SJSA1 (cell line): ENCODE measurements at places on chromosomes 5 and 9. TPM values are rescaled to one million over a fixed set of nuclear protein-coding genes. Genes with fewer than 3 reads are reported as not detected.
A peak's percentile ranks its signal among the peaks of the same experiment; 100 is the strongest.

- no peak for DNase-seq
These were observed 2.8 kb downstream of the ADCY2 start for GRCh38 chr5:7398596-7399280.

LEAP2 gene
- 0.37 and 5.5 TPM in 2 replicates for total RNA-seq

DNA sequence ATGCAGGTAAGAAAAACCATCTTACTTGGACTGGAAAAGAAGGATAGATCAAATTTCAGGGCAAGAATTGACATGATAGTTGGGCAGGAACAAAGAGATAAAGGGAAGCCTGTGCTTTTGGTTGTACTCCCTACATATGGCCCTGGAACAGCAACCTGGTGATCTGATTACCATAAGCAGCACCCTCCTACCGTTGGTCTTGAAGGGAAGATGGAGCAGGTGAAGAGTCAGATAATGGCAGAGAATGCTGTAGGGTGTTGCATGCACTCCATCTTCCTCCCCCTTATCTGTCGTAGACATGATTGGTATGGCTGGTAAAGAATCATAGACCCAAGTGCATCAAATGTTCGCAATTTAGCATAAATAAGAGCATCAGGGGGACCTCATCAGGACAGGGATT, 4.7 kb downstream of the IRGM start:
- no peak for DNase-seq

- DNase-seq, result no peak
These were observed 174.0 kb downstream of the PALM2AKAP2 start for GRCh38 chr9:109953813-109954497.

DNA sequence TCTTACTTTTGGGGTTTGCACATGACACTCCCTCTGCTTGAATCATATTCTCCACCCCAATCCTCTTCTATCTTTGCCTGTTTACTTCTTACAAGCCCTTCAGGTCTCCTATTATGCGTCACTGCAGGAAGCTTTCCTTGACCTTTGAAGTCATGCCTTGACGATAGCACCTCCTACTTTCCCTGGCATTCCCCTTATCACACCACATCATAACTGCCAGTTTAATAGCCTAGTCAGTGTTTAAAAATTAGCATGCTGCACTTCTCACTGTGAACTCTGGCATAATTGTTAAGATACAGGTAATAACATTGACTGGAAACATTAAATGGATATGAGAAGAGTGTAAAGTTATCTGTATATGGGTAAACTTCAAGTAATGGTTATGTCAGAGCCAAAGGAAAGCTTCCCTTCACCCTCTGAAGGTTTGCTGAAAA, 37.1 kb upstream of the CEP120 start:
- no peak for DNase-seq

DNA sequence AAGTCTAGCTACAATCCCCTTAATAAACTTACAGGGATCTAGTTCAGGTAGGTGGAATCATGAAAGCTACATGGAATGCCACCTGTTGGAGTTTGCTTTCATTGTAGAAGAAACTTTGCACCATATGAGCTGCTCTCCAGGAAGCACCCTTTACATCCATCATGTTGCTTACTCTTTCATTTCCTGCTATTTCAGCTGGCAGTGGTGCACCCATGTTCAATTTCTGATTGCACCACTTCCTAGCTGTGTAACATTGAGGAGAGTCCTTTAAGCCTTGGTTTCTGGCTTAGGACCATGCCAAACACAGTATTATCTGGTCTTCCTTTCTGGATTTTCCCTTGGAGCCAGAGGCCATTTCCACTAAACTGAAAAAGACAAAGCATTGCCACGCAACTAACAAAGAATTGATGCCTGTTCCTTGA, 123.3 kb upstream of the SLC12A2 start:
- DNase-seq, result no peak

DNA sequence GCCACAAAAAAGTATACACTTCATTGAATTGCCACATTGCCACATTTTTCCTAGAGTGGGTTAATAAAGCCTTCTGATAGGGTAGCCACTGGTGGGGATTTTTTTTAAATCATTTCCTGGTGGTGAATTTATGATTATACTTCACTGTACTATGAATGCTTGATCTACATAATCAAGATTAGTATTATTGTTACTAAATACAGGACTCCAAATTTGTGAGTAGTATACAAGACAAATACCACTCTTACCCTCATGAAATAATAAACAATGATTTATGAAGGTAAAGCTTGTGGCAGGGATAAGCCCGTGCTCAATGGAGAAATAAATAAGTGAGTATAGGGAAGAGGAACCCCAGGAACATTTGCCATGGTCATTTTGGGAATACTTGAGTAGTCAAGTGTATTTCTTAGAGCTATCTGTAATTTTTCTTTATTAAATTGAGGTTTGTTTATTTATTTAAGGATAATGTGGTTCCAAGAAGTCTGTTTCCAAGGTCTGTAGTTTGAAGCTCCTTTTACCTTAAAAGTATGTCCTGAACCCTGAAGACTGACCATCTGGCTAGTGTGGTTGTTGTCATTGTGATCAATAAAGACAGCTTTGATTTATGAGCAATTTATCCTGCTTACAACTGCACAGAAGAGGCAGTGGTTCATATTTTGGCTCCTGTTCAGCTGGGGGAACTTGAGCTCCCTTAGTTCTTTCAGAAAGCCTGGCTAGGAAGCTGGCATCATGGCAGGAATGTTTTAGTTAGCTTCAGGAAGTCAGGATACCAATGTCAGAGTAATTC, 118.6 kb downstream of the ZSWIM6 start:
- DNase-seq, result peak; percentile 84

DNA sequence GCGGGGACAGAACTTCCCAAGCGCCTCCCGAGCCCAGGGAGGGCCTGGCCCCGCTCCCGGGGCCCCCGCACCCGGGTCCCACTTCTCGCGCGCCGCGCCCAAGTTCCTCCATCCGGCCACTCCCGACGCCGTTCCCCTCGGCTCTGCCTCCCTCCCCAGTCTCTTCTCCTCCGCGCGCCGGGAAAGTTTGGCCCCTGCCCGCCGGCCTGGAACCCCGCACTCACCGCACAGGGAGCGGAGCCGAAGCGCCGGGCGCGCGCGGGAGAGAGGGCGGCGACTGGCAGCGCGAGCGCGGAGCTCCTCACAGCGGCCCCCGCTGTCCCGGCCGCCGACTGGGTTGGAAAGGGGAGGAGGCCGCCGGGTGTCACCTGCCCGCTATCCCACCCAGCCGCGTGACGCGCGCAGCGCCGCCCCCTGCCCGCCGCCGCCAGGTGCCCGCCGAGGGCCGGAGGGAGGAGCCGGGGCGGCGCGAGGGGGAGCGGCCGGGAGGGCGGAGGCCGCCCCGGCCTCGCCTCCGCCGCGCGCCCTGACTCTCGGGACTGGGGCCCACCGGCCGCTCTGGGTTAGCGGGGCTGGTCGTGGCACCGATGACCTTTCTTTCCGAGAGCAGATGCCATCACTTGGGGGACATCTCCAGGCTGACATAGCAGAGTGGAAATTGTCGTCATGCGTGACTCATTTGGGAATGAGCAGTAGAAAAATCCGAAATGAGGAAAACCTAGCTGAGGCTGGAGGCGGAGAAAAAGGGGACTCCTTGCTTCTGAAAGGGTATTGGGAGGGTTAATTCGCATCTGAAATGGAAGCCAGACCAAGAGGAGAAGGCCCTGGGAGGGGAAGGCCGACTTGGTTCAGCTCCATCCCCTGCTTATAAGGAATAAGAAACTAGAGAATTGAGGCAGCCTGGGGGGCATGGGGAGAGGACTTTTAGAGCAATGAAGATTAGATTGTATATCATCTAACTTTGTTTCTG, at the start of gene ELOVL7:
Gene ELOVL7, minus strand, starts transcription at position 334 of the 970 bp plus-strand sequence. CDS start 56,872 bp downstream, outside the sequence.
- peak; percentile 27 for DNase-seq

DNA sequence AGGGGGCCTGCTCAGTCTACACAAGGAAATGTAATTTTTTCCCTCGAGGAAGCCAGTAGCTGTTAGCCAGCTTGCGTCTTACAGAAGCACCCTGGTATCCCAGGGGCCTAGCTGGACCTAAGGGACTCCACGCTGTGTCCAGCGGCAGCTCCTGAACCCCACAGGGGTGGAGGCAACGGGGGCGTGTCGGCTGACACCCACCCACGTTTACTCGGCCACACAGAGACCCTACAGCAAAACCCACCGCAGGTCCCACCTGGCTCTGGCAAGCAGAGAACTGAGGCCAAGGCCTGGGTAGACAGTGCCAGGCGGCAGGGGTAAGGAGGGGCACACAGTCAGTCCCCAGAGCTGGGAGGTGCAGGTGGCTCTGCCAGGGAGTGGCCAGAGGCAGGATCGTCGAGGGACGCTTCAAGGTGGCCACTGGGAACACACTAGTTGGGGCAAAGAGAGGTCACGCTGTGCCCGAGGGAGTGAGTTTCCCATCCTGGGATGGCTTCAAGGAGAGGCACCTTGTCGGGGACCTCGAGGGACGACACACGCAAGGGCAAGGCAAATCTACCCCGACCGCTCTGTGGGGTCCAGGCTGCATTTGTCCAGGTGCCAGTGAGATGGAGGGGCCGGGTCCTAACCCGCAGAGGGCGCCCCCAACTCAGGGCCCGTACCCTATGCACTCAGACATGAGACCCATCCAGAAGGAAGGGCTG, 20.7 kb downstream of the BRD3OS start:
- no peak for DNase-seq

ENG gene
- 6.8 and 8.7 TPM in 2 replicates for total RNA-seq

ARHGEF37 gene
- total RNA-seq, result 0.25 and 0.32 TPM in 2 replicates

CD274 gene
- total RNA-seq, result 6.2 and 8.0 TPM in 2 replicates

DNA sequence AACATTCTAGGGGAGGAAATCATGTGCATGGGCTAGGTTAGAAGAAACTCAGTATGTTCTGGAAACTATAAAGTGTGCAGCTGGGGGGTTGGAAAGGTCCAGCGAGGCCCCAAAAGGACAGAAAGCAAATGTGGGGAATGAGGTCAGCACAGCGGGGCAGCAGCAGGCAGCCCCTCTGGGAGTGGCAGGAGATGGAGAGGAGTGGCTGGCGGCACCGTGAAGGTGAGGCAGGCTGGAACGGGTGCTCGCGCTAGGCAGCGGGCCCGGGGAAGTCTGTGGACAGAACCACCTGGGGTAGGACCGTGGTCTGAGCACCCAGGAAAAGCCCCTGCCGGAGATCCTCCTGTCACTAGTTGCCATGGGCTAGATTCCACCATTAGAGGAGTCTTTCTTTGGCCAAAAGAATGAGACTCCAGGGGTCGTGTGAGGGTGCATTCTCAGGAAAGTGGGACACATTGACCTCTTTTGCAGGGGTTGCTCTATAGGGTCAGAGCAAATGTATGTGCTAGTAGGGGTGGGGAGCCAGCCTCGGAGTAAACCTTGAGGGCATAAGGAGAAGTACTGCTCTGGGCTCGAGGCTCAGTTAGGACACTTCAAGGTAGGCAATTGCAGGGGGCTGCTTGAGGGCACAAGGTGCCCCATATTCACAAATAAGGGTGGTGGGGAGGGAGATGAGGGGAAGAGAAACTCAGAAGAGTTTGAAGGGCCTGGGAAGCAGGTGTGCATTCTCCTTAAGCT, 61.2 kb downstream of the IL6ST start:
- DNase-seq, result no peak

ITGA1 gene
- 27.4 and 27.5 TPM in 2 replicates for total RNA-seq
